Stimulated activated CD8-positive, alpha-beta memory T cell treated with anti-CD3 and anti-CD28 coated beads, Interleukin-4, amount 100 ng/mL, for 4 hours (primary cell): ENCODE measurements at places on chromosomes 4 and X.

GRCh38 chr4:74944354-74944793, 11.5 kb downstream of the PARM1 start:
- DNase-seq: no peak

GRCh38 chrX:56759736-56760409, 30.8 kb downstream of the NBDY start:
- DNase-seq: no peak

DNA sequence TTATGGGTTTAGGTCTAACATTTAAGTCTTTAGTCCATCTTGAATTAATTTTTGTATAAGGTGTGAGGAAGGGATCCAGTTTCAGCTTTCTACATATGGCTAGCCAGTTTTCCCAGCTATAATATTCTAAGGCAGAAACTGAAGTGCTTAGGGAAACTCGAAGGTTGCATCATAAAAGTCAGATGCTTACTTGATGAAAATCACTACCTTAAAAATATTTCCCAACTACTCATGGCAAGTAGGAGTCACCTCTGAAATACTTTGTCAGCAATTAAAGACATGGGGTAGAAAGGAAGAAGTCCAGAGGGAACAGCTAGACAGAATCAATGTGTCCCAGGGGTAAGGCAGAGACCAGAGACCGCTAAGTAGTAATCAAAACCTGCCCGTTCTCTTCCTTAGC, 6.3 kb upstream of the AP1S2 start:
- no peak for DNase-seq

DNA sequence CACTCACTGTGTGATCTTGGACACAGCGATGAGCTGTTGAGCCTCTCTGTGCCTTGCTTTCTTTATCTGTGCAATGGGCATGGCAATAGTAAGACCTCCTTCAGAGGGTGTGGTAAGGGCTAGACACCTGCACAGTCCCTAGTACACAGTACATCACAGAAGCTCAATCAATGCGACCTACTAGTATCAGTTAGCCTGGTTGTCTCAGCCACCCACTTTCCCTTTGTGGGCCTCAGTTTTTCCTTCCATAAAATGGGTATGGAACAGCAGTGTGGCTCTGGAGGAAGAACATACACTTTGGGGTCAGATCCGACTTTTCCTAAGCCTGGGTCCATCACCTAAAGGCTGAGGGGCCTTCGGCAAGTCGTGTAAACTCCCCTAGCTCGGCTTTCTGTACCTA, 3.5 kb upstream of the HTRA3 start:
- DNase-seq: no peak

GRCh38 chr4:46886711-46887110, 22.3 kb downstream of the COX7B2 start:
- DNase-seq: no peak

GRCh38 chrX:132561974-132562373, 73.1 kb upstream of the MBNL3 start:
- no peak for DNase-seq
